D721Med (cell line): ENCODE measurements at places on chromosomes 7 and 10.

DNA sequence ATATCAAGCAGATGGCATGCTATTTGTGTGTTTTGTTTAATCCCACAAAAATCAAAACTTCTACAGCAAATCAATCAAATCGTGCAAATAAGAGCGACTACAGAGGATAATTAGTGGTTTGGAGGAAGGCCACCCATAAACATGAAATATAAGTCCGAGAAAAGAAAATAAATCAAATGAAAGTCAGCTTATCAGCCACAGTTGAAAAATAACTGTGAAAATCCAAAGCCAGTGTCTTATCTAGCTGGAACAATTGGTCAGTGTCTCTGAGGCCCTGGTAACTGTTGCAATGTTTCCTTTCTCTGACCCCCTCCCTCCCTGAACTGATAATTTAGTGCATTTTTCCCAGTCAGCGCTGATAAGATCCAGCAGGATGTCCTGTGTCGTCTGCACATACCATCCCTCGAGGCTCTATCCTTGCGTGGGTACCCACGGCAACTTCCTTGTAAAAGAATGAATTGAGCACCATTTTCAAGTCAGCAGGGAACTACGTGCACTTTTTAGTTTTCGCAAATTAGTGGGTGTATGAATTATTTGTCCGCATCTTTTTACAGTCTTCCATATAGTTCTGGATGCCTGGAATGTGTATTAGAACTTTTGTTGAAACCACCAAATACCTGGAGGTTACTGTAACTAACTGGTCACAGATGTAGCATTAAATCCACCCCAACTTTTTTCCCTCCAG lies 10.8 kb upstream of the JCAD start:
- DNase-seq: no peak

- no peak for DNase-seq
These were observed 18.8 kb upstream of the CLDN12 start for GRCh38 chr7:90384433-90384832.

GRCh38 chr7:16055263-16055976 lies 365.9 kb downstream of the CRPPA start:
- DNase-seq: no peak

DNA sequence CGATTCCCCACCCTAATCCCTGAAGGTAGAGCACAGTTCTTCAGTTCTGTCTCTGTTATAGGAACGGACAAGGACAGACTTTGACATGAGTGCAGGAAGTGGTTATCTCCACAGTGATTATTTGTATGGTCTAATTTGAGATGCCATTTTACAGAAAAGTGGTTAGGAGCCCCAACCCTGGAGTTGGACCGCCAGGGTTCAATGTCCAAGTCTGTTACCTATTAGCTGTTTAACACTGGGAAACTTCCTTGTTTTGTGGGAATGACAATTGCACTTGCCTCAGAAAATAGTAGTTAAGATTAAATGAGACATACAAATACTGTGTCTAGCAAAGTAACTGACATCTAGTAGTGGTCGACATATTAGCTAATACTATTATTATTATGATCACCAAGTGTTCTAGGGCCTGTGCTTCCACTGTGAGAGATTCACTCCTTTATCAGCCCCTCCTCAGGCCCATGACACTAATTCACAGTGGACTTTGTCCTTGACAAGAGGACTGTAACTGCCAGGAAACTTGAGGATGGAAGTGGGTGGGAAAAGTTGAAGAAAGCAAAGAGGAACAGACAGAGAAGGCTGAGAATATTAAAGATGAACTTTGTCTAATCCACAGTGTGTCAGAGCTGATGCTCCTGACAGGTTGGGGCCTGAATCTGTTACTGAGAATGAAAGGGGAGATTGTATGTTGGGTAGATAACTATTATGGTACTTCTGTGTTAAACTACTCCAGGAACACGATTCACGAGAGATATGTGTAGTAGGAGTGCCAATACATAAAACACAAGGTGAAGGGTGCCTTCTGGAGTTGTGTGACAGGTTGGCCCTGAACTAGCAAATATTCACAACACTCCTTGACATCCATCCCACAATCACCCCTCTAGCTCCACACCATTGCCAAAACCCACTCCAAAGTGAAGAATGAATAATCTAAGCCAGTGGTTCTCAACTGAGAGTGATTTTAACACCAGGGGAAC lies 66.4 kb downstream of the TAC1 start:
- DNase-seq: no peak

- DNase-seq: no peak
These were observed 50.9 kb downstream of the CPXM2 start for GRCh38 chr10:123840714-123841113.

GRCh38 chr10:96720422-96721206 lies at the start of gene PIK3AP1:
TSS of gene PIK3AP1 (minus strand) at chr10:96720514. CDS start at chr10:96720394, 120 bp downstream.
- DNase-seq: peak; percentile 70

GRCh38 chr7:106039486-106040060 lies 72.5 kb downstream of the SYPL1 start:
- no peak for DNase-seq

DNA sequence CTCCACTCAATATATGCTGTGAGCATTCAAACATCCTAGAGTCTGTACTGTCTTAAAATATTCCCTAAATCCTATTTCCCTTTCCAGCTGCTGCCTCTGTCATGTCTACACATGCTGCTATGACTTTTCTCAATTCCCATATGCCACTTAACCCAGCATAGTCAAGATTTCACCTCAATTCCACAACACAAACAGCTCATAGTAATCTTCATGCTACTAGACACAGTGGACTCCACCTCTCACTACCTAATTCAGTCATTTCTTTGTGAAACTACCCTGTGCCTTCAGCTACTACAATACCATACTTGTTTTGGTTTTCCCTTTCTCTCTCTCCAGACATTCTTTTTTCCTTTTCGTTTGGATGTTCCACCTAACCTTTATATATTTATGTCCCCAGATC lies 45.5 kb downstream of the GSAP start:
- DNase-seq: no peak
